Lower lobe of right lung (tissue), 2 donors: ENCODE measurements at places on chromosomes 13 and 19.

DNA sequence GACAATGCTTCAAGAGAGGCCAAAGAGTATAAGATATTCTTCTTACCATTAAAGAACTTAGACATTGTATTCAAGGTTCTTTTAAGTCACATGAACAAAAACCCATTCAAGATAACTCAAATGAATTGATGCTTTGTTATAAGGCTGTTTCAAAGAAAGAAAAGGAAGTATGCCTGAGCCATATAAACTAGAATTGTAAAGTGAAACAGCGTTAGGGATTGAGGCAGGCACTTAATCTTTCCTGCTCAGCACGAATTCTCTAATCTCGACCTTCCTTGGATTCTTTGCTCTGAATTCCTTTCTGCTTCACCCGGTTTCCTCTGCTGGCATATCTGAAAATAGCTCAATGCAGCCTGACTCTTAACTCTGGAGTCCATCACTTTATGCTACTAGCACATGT is 595.4 kb downstream of the DIAPH3 start:
- no peak for DNase-seq
- no peaks in the 10 kb centered on the region for H3K27me3 ChIP-seq
- H3K27ac ChIP-seq = no peak overlapping the region
- no peak overlapping the region for H3K4me3 ChIP-seq
- no peaks in the 10 kb centered on the region for H3K4me1 ChIP-seq

DNA sequence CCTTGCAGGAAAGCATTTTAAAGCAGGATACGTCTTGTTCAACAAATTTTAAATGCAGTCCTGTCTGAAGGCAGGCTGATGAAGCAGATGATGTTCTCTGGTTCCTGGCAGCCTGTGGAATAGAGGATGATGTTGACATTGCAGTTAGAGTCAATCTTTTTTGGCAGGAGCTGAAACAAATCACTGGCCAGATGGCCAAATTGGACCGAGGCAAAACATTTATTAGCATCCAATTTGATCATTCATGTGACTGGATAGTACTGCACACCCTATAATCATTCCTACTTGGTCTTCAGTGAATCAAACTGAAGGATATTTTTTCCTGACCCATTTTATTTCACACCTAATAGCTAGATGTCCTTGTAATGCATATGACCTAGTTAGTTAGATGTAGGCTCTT is 172.2 kb upstream of the SLC10A2 start:
- no peak overlapping the region for H3K27ac ChIP-seq
- DNase-seq = no peak
- no peaks in the 10 kb centered on the region for H3K36me3 ChIP-seq
- H3K27me3 ChIP-seq = no peaks in the 10 kb centered on the region
- H3K4me1 ChIP-seq = no peaks in the 10 kb centered on the region

DNA sequence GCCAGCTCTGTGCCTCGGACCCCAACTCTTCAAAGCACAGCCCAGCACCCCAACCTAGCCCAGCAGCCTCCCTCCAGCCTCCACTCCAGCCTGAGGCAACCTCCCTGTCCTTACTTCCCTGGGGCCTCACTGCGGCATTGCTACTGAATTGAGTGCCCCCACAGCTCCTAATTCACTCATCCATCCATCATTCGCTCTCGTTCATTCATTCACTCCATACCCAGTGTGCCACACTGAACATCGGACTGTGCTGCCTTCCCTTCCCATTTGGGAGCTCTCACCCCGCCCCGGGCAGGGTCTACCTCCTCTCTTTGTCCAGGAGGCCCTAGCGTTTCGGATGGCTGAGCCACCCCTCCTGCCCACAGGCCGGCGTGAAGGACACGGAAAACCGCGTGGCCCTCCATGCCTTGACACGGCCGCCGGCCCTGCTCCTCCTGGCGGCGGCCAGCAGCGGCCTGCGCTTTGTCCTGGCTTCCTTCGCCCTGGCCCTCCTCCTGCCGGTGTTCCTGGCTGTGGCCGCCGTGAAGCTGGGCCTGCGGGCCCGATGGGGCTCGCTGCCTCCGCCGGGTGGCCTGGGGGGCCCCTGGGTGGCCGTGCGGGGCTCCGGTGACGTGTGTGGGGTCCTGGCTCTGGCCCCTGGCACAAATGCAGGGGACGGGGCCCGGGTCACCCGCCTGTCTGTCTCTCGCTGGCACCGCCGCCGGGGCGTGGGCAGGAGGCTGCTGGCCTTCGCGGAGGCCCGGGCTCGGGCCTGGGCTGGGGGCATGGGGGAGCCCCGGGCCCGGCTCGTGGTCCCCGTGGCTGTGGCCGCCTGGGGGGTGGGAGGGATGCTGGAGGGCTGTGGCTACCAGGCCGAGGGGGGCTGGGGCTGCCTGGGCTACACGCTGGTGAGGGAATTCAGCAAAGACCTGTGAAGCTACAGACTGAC is 1.3 kb downstream of the NAT14 start:
- H3K4me1 ChIP-seq = peaks cover 42% of the 10 kb centered on the region
- peak overlapping the region; percentile 78 for H3K27ac ChIP-seq
- no peak for DNase-seq
- H3K27me3 ChIP-seq = peaks cover 8% of the 10 kb centered on the region

- H3K27ac ChIP-seq = no peak overlapping the region
- peaks cover 22% of the 10 kb centered on the region for H3K27me3 ChIP-seq
- DNase-seq = no peak
- no peaks in the 10 kb centered on the region for H3K4me1 ChIP-seq
- no peaks in the 10 kb centered on the region for H3K36me3 ChIP-seq
Observed at GRCh38 chr19:32234663-32235217, 110.7 kb upstream of the ZNF507 start.

GRCh38 chr19:7211191-7211951 is 82.8 kb downstream of the INSR start:
- no peaks in the 10 kb centered on the region for H3K36me3 ChIP-seq
- peaks cover 18% of the 10 kb centered on the region for H3K4me1 ChIP-seq
- H3K4me3 ChIP-seq = no peak overlapping the region

DNA sequence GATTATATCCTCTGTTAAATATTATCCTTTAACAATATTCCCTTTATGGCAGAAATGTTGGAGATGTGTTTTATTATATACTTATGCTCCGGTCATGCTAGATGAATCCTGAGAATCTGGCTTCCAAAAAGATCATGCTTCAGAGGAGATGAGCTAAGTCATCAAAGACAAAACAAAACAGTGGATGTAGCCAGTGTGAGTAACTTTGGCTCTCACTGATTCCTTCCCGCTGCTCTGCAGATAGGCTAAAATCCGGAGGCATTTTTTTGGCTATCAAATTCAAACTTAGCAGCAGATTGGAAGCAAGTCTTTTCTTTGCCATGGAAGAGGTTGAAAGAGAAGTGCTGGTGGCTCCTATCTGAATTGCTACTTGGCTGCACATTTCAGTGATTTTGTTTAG is 295.9 kb downstream of the GPC6 start:
- DNase-seq = no peak
- no peak overlapping the region for H3K4me3 ChIP-seq
- no peaks in the 10 kb centered on the region for H3K27me3 ChIP-seq
- no peak overlapping the region for H3K27ac ChIP-seq
- no peaks in the 10 kb centered on the region for H3K36me3 ChIP-seq

DNA sequence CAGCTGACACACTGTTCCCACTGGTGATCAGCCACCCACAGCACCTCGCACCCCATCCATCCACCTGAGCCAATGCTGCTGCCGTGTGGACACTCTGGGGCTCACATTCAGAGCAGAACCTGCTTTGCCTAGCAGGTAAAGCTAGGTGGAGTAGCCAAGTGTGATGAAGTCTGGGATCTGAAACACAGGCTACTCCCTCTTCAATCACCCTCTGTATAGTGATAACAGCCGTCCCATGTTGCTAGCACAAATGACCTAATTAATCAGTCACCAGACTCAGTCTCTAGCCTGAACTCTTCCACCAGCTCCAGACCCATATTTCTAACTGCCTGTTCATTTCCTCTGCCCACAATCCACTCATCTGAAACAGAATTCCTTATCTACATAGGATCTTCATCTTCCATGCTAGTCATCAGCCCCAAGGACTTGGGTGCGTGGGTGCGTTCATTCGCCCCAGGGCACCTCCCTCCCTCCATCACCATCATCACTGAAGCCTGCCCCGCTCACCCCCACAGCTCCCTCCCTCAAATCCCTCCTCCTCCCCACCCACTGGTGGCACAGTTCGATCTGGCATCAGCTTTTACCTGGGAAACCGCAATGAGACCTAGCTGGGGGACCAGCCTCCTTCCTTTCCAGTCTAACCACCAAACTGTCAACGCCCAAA is 19.8 kb downstream of the STK24 start:
- H3K36me3 ChIP-seq = no peaks in the 10 kb centered on the region
- DNase-seq = no peak
- H3K4me1 ChIP-seq = peaks cover 70% of the 10 kb centered on the region
- H3K27ac ChIP-seq = no peak overlapping the region
- H3K27me3 ChIP-seq = no peaks in the 10 kb centered on the region

DNA sequence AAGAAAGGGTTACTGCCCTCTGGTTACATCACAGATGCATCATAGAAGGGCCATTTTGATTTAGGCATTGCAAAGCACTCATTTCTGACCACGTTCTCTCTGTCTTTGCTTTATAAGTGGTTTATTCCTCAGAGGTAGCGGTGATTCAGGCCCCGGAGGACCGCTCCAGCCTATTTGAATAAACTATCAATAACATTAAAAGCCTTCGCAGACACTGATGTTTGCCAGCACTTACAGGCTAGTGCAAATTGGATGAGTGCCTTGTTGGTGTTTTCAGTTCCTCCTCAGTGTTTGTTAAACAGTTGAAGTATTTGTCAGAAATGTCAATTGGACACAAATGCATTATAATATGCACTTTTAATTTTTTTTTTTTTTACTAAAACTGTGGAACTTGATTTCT is 120.2 kb downstream of the RXFP2 start:
- no peaks in the 10 kb centered on the region for H3K36me3 ChIP-seq
- H3K4me3 ChIP-seq = no peak overlapping the region
- no peak overlapping the region for H3K27ac ChIP-seq
- no peaks in the 10 kb centered on the region for H3K27me3 ChIP-seq
- no peaks in the 10 kb centered on the region for H3K4me1 ChIP-seq

DNA sequence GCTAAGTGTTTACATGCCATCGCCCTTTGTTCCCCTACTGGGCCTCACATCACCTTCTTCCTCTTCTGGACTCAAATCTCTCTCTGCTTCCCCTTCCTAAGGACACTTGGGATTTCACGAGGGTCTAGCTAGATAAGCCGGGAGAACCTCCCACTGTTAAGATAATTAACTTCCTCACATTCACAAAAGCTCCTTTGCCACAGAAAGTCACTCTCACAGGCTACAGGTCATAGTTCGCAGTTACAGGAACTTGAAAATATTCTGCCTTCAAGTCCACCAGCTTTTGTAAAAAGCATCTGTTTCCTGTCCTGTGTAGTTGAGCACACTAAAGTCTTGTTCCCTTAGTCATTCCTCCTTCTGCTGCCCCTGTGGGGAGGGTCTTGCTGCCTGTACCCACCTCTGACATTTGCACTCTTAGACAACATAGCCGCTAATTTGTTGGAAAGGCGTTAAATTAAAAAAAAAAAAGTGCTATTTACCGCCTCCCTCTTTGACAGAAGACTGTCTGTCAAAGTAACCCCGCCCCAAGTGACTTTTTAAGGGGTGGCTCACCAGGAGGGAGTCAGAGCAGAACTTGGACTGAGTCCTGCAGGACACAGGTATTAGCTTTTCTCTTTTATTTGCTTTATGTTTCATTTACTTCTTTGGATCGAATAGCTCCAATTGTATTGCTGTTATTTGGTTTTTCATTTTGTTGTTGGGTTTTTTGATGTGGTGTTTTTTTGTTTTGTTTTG is 26.8 kb upstream of the CEACAM21 start:
- no peak for DNase-seq
- H3K27me3 ChIP-seq = no peaks in the 10 kb centered on the region
- H3K4me3 ChIP-seq = peak overlapping the region; percentile 46
- peaks cover 47% of the 10 kb centered on the region for H3K4me1 ChIP-seq
- H3K36me3 ChIP-seq = no peaks in the 10 kb centered on the region

GRCh38 chr13:113152984-113153809 is 5.3 kb upstream of the PROZ start:
- H3K4me3 ChIP-seq = peak overlapping the region; percentile 58
- H3K4me1 ChIP-seq = peaks cover 20% of the 10 kb centered on the region
- peak overlapping the region; percentile 74 for H3K27ac ChIP-seq
- no peaks in the 10 kb centered on the region for H3K36me3 ChIP-seq
- H3K27me3 ChIP-seq = no peaks in the 10 kb centered on the region
- DNase-seq = peak; percentile 66

DNA sequence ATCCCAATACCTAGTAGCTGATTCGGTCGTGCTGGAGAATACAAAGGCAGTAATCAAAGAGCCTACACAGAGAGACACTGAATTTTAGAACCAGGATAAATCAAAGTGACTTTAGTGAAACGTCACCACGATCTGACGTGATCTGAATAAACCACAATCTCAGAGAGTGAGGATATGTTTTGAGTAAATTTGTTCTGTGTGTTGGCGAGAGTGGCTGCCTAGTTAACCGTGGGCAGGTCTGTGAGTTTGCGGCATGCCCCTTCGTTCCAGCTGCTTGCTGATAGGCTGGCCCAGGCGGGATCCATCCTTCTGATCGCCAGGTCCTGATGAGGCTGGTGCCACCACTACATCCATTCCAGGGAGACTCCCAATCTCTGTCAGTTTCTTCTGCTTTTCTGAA is 40.4 kb downstream of the LRCH1 start:
- H3K4me3 ChIP-seq = no peak overlapping the region
- H3K27me3 ChIP-seq = no peaks in the 10 kb centered on the region
- no peak for DNase-seq
- H3K27ac ChIP-seq = no peak overlapping the region
- H3K36me3 ChIP-seq = no peaks in the 10 kb centered on the region

GRCh38 chr13:113093580-113094409 is 11.8 kb upstream of the F7 start:
- no peaks in the 10 kb centered on the region for H3K27me3 ChIP-seq
- no peaks in the 10 kb centered on the region for H3K4me1 ChIP-seq
- H3K36me3 ChIP-seq = peaks cover 7% of the 10 kb centered on the region
- DNase-seq = peak; percentile 26

DNA sequence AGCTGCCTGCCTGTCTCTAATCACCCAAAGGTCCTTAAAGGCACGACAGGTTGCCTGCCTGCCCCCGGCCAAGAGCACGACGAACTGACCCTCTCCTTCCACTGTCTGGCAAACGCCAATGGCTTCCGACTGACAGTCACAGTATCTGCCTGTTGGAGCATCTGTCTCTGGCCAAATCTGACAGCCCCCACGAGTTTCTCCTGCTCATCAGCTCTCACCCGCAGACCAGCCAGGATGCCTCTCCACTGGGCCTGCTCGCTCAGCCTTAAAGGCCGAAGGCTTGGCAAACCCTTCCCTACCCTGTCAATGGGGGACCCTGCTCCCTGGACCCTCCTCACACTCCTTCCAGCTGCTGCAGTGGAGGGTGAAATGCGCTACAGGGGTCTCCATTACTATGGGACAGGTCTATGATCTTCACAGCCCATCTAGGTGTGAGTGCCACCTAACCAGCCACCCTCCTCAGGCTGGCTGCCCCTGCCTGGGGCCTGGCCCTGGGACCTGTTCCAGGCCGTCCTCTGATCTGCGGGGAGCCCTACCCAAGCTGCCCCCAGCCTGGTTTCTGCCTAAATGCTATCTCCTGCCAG is 932 bp downstream of the FAM83E start:
- no peak for DNase-seq
- peak overlapping the region; percentile 81 for H3K27ac ChIP-seq
- H3K36me3 ChIP-seq = peaks cover 32% of the 10 kb centered on the region
- peak overlapping the region; percentile 48 for H3K4me3 ChIP-seq
- no peaks in the 10 kb centered on the region for H3K27me3 ChIP-seq
- peaks cover 33% of the 10 kb centered on the region for H3K4me1 ChIP-seq
